ENCODE measurements at places on chromosomes 12 and 14. TPM values are rescaled to one million over a fixed set of nuclear protein-coding genes. Genes with fewer than 3 reads are reported as not detected.

The FZD10 gene
- 2.6 TPM for polyA plus RNA-seq

The CAND1 gene
- polyA plus RNA-seq, result 207 TPM

The MUCL1 gene
- not detected for polyA plus RNA-seq

The CCDC85C gene
- 30.5 TPM for polyA plus RNA-seq

The KIF26A gene
- 10.1 TPM for polyA plus RNA-seq

The PMCH gene
- polyA plus RNA-seq, result 0.31 TPM

The EXOC3L4 gene
- polyA plus RNA-seq, result 3.3 TPM

The OR6C2 gene
- not detected for polyA plus RNA-seq

The AKAP6 gene
- polyA plus RNA-seq, result 3.7 TPM

The SCNN1A gene
- polyA plus RNA-seq, result 79.4 TPM

The ANKRD33 gene
- polyA plus RNA-seq, result 0.27 TPM

The ADAMTS20 gene
- 0.79 TPM for polyA plus RNA-seq

The SLC6A15 gene
- polyA plus RNA-seq, result 0.61 TPM

The CBLN3 gene
- polyA plus RNA-seq, result 3.5 TPM

The PPP2R3C gene
- 49.7 TPM for polyA plus RNA-seq

The TDRD9 gene
- 3.9 TPM for polyA plus RNA-seq

The NAA30 gene
- 35.4 TPM for polyA plus RNA-seq

The IL22 gene
- polyA plus RNA-seq, result not detected

The RASSF8 gene
- 66.4 TPM for polyA plus RNA-seq

The TMEM52B gene
- 177 TPM for polyA plus RNA-seq

The B4GALNT3 gene
- 16.7 TPM for polyA plus RNA-seq
